NCI-H187 treated with DMSO at 0.1 percent for 48 hours (cell line): ENCODE measurements at places on chromosomes 16 and 17.

GRCh38 chr17:2137342-2138098 lies 82.6 kb downstream of the HIC1 start:
- no peak for DNase-seq

- DNase-seq: no peak
These were observed 51.3 kb upstream of the ARL6IP1 start for GRCh38 chr16:18852647-18853046.

DNA sequence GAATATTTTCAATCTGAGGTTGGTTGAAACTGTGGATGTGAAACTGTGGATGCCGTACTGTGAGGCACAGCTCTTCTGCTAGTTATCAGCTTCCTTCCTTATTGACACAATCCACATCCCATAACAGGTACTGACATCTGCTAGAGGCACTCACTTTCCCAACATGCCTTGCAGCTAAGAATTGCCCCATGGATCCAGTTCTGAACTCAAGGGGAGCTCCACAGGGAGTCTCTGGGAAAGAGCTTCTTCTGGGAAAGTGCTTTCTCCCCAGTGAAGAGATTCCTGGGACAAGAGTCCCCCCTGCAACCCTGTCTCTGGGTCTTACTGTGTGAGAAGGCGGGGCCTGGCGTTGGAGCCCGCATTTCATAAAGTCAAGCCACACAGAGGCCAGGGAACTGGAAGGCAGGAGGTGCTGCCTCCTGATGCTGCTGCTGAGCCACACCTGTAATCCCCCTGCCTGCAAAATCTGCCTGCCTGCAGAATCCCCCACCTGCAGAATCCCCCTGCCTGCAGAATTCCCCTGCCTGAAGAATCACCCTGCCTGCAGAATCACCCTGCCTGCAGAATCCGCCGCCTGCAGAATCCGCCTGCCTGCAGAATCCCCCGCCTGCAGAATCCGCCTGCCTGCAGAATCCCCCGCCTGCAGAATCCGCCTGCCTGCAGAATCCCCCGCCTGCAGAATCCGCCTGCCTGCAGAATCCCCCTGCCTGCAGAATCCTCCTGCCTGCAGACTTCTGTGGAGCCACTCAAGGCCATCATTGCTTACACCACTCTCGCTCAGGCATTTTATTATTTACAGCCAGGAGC lies 305.4 kb downstream of the FOXL1 start:
- DNase-seq: no peak

DNA sequence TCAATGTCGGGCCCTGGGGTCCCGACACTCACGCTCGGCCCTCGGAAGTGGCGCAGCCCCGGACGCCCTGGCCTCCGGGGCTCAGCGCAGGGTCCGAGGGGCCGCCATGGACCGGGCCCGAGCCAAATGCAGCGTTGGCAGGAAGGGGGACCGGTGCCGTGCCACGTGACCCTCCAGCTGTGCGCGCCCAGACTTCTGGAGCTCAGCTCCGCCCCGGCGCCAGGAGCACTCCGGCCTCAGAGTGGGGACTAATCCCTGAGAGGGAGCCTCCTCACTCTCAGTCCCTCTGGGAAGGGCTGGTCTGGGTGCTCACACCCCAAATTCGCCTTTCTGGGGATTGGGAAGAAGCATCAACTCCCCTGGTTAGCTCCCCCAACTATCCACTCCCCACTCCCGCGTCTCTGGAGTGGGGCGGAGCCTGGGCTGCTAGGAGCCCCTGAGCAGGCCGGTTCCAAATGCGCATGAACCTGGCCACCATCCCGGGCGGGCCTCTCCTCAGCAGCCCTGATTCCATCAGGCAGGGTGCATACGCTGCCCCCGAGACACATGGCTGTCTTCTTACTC lies at the start of gene B3GNT9:
TSS of gene B3GNT9 (minus strand) at position 166 of the 564 bp plus-strand sequence. CDS start 513 bp downstream, outside the sequence.
- DNase-seq: no peak

DNA sequence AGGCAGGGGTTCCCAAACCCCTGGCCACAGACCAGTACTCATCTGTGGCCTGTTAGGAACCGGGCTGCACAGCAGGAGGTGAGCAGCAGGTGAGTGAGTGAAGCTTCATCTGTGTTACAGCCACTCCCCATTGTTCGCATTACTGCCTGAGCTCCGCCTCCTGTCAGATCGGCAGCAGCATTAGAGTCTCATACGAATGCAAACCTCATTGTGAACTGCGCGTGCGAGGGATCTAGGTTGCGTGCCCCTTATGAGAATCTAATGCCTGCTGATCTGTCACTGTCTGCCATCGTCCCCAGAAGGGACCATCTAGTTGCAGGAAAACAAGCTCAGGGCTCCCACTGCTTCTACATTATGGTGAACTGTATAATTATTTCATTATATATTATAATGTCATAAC lies 25.1 kb upstream of the RMI2 start:
- DNase-seq: no peak
